Heart right ventricle (tissue), 16 donors: ENCODE measurements at places on chromosomes 7 and 10.

- H3K27ac ChIP-seq, result no peak overlapping the region
- H3K27me3 ChIP-seq, result peaks cover 82% of the 10 kb centered on the region
- H3K4me3 ChIP-seq, result no peak overlapping the region
- DNase-seq, result no peak
Measured at GRCh38 chr10:101287183-101287996, 58.1 kb upstream of the LBX1 start.

DNA sequence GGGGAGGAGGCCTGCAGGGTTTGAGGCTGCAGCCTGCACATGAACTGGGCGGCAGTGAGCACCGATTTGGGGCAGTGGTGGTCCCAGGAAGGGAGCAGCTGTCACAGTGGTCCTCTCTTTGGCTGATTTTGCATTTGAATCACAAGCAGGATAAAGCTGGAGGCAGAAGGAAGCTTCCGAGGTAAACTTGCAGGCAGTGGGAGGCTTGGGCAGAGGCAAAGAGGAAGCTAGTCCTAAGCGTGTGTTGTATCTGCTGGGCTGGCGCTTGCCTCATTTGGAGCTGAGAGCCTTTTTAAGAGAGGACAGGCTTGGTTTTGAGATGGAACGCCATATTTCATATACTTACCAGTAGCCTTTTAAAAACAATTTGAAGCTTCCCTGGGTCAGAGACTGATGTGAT, 177.2 kb upstream of the PODXL start:
- no peak for DNase-seq
- H3K27me3 ChIP-seq, result no peaks in the 10 kb centered on the region
- H3K4me3 ChIP-seq, result no peak overlapping the region
- H3K36me3 ChIP-seq, result no peaks in the 10 kb centered on the region
- no peak overlapping the region for H3K27ac ChIP-seq

DNA sequence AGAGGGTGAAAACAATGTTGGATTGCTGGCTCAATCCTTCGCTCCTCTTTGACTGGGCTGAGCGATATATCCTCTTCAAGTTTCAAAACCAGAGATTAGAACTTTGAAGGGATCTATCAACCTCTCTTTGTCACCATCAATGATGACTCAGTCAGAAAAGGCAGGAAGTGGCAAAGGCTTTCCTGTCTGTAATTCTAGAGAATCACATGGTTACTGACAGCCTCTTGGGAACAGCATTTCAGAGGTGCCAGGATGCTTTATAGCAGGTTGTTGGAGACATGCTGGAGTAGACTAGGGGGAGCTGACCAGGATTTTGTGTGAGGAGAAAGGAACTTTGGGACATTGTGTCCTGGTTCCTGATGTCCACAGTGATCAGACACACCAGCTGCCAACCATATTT, 81.3 kb downstream of the PRKCQ start:
- no peak overlapping the region for H3K27ac ChIP-seq
- H3K4me1 ChIP-seq, result no peaks in the 10 kb centered on the region
- no peaks in the 10 kb centered on the region for H3K36me3 ChIP-seq
- no peak for DNase-seq

- H3K4me3 ChIP-seq, result peak overlapping the region; percentile 67
- H3K36me3 ChIP-seq, result no peaks in the 10 kb centered on the region
- no peaks in the 10 kb centered on the region for H3K27me3 ChIP-seq
- peaks cover 22% of the 10 kb centered on the region for H3K4me1 ChIP-seq
Measured at GRCh38 chr10:17199351-17199804, 2.1 kb downstream of the TRDMT1 start.

DNA sequence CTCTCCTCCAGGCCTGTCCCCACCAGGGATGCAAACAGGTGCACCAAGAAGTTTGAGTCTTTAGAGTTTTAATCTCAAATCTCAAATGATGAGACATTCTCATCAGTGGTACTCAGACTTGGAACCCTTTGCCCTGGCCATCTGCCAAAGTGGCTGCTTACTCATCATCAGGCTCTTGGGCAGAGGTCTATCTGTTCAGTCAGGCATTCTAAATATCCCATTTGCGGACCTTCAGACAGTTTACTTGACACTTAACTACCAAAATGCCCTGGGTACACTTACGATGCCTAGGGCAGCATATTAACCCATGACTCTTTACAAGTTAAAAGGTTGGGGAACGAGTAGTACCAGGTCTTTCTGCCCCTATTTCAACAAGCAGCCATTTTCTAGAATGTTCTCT, 61.2 kb upstream of the YAE1 start:
- H3K4me3 ChIP-seq, result no peak overlapping the region
- no peak overlapping the region for H3K27ac ChIP-seq
- no peak for DNase-seq

DNA sequence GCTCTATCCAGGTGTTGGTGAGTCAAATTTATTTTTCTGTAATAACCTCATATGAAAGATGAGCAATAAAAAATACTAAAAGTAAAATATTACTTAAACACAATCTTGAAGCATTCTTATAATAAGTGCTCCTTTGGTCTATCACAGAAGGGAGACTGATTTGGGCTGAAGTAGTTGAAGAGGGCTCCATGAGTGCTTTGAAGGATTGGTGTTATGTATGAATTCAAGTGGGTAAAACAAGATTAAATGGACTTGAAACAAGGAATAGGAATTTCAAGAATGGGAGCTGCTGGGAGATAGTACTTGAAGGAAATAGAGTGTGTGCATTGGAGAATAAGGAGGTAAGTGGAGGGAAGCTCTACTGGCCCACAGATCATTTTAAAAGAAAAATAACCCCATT, 7.3 kb upstream of the OR2A2 start:
- H3K27me3 ChIP-seq, result no peaks in the 10 kb centered on the region
- H3K36me3 ChIP-seq, result no peaks in the 10 kb centered on the region
- no peak overlapping the region for H3K27ac ChIP-seq
- no peaks in the 10 kb centered on the region for H3K4me1 ChIP-seq

- H3K4me3 ChIP-seq, result no peak overlapping the region
- H3K27me3 ChIP-seq, result no peaks in the 10 kb centered on the region
- no peak overlapping the region for H3K27ac ChIP-seq
- H3K4me1 ChIP-seq, result no peaks in the 10 kb centered on the region
- DNase-seq, result no peak
Measured at GRCh38 chr10:45136256-45136655, 135.5 kb downstream of the ZNF22 start.

GRCh38 chr7:37211097-37211880, 237.4 kb downstream of the ELMO1 start:
- H3K36me3 ChIP-seq, result peaks cover 5% of the 10 kb centered on the region
- no peaks in the 10 kb centered on the region for H3K27me3 ChIP-seq
- peak; percentile 55 for DNase-seq
- no peak overlapping the region for H3K27ac ChIP-seq

- no peaks in the 10 kb centered on the region for H3K27me3 ChIP-seq
- no peak overlapping the region for H3K27ac ChIP-seq
- no peak overlapping the region for H3K4me3 ChIP-seq
- no peak for DNase-seq
Measured at GRCh38 chr10:77079592-77080300, 557.9 kb downstream of the KCNMA1 start.
